ENCODE measurements at places on chromosomes 5 and 9.

DNA sequence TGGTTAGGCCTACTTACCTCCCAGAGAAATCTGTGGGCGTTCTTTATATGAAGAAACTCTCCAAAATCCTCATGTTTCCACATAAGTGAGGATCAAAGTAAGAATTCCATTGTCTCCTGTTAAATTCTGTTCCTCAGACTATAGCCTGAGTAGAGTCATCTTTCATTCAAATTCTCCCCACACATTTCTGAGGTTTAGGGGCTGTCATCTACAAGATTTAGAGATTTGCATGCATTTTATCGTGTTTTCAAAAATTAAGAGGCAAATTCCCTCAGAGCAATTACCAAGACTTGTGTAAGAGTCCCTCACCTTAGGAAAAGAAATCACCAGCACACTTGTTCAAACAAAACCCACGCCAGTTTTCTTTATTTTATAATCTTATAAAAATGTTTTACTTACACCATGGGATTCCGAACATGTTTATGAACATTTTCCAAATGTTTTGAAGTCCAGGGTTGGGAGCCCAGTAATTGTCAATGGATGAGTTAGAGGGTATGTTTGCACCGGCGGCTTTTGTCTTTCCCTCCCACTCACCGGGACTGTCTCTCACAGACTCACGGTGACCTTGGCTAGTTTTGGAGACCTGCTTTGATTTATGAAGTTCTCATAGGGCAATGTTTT lies 367.6 kb downstream of the ENC1 start:
- DNase-seq, result no peak

GRCh38 chr5:127290019-127290945 lies at the start of gene MEGF10:
Gene MEGF10, plus strand, starts transcription at chr5:127290796. Its CDS starts 40,513 bp downstream, at chr5:127331309.
- DNase-seq, result no peak

GRCh38 chr9:93379051-93379450 lies 72.4 kb upstream of the FAM120A start:
- no peak for DNase-seq

DNA sequence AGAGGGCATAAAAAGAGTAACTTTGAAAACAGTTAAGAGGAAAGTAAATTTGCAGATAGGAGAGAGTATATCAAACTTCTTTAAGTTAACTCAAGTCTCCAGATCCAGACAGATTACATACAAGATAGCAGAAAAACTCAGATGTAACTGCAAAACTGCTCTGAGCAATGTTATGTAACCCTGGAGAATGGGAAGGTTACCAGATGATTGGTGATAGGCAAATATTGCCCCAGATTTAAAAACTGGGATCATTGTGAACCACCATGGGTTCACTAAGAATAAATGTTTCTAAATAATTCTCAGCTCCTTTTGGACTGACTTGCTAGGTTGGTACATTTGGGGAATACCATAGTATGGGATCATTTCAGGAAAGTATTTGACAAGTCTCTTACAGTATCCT lies 176.5 kb downstream of the ARL15 start:
- no peak for DNase-seq

GRCh38 chr9:126049088-126049487 lies 277.5 kb upstream of the MVB12B start:
- DNase-seq, result no peak

GRCh38 chr5:103620851-103621547 lies 58.4 kb upstream of the NUDT12 start:
- DNase-seq, result no peak

GRCh38 chr5:97049175-97049574 lies 93.2 kb downstream of the LIX1 start:
- no peak for DNase-seq

DNA sequence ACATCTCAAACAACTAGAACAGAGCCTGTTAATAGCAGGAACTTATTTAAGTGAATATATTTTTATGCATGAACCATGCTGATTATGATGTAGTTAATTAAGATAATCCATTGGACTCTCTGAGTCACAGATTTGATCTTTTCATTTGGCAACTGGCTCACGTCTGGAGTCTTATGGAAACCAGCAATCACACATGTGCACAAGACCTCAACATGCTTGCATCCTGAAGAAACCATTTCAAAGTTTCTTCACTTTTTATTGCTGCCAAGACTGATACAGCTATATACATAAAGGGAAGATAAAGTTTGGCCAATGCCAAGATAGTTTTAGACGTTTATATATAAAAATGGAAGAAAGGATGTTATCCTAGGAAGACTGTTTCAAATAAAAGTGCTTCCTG lies 13.3 kb upstream of the C9 start:
- DNase-seq, result no peak

DNA sequence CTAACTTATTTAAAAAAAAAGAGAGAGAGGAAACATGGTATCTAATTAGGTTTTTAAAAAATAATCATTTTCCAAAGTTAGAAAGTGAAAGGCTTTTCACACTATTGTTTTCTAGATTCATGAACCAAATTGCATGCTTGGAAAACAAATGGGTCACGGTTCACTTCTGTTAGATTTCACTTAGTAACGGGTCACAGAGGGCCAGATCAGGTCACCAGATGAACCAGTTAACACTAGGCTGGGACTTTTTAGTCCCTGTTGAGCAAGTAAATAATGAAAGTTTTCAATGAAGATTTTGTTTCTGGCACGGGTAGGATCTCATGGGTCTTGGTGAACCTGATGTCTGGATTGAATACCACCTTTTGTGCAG lies 207.2 kb upstream of the RFX3 start:
- DNase-seq, result no peak

GRCh38 chr5:83418356-83419321 lies 52.9 kb upstream of the VCAN start:
- DNase-seq, result no peak

- DNase-seq, result no peak
These were observed 669.0 kb downstream of the ACTL7B start for GRCh38 chr9:108186642-108187395.

DNA sequence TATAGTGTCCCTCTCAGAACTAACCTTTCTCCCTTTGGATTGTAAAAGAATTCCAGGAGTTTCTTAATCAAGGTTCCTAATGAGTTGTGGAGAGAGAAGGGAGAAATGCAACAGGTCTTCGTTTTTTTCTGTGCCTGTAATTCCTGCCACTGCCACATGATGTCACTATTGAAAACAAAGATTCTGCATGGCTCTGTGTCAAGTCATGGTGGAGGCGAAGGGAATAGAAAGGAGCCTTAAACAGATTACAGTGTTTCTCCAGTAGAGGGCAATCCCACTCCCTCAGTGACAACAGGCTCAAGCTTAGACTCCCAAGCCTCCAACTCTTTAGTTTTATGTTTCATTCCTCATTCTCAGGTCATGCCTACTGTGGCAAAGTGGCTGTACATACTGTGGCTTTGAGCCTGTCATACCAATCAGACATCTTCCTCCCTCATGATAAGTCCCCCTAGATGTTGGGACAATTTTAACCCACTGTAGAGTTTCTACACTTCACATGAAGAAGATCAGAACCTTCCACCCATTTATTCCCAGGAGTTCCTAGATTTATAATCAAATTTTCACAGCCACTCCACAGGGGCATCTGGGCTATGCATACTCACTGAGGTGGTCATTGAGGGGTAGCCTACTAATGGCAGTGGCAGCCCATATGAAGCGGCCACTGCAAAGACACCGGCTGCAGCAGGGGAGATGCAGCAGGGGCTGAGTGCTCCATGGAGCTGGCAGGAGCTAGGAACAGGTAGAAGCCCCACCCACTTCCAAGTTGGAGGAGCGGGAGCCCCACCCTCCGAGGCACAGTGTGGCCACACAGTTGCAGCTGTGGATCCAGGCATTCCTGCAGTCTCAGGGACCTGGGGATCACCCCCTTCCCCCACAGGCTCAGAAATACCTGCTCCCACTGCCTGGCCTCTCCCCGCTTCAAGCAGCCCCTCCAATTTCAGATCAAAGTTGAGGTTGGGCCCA lies 97.4 kb upstream of the TRIM32 start:
- DNase-seq, result no peak
